ENCODE measurements at places on chromosomes 4 and X.

GRCh38 chr4:150327262-150327780 is 249.1 kb downstream of the DCLK2 start:
- no peak for DNase-seq

GRCh38 chr4:142160509-142160908 is 524.1 kb downstream of the IL15 start:
- DNase-seq = no peak

DNA sequence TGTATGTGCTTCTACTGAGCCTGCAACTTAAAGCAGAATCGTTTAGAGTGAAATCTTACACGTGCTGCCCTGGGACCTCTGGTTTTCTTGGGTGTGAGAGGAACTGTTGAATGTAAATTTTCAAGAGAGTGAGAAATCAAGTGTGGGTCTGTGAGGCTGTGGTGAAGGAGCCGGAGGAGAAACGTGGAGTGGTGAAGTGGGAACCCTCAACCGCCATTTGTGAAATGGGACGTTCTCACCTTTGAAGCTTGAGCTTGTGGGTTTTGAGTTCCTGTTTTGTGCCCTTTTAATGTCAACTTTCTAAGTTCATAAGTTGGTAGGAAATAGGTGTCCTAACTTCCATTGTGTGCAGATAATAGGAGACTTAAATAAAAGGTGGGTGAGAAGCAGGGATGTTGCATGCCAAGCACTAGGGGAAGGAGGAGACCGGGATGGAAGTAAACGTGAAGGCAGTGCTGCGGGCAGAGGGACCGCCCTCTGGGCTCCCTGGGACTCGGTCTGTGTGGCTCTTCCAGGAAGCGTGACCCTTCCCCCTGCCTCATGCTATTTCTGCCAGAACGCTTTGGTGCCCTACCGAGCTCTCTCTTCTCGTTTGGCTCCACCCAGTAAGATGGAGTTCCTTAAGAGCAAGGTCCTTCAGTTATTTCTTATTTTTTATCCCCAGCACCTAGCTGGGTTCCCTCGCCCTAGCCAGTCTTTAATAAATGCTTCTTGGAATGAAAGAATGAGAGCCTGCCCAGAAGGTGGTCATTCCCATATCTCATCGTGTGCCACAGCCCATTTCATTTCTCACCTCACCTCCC is 56.0 kb downstream of the TMEM131L start:
- DNase-seq = no peak

DNA sequence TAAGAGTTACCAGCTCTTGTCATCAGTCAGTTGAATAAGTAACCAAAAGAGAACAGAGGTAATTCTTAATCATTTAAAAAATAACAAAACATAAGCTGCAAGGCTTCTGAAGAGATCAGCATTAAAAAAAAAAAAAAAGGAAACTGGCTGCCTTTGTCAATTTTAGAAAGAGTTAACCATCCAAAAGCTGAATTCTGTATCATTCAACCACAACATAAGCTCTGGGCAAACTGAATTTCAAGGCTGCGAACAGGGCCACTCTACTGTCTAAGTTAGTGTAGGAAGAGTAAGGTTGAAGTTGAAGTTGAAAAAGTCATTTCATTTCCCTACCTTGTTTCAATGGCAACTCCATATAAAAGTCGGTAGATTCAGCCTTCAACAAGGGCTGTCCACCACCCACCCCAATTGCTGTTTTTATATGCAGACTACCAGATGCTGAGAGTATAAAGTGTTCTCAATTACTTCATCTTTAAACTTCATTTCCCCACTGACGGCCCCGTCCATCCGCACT is 1.1 kb upstream of the LIN54 start:
- no peak for DNase-seq

- no peak for DNase-seq
Measured at GRCh38 chr4:123462007-123462406, 65.4 kb downstream of the SPRY1 start.
